ENCODE measurements at places on chromosomes 7 and 10. TPM values are rescaled to one million over a fixed set of nuclear protein-coding genes. Genes with fewer than 3 reads are reported as not detected.

The MMP21 gene
- total RNA-seq = not detected

The AKR1D1 gene
- not detected for total RNA-seq

The PTPRN2 gene
- 0.27 TPM for total RNA-seq

The AGR3 gene
- not detected for total RNA-seq

The CCDC126 gene
- 5.1 TPM for total RNA-seq

The MBLAC1 gene
- total RNA-seq = 3.5 TPM

The LRRTM3 gene
- not detected for total RNA-seq

The INHBA gene
- total RNA-seq = under 0.01 TPM

The NEURL1 gene
- 6.7 TPM for total RNA-seq

The TMEM196 gene
- total RNA-seq = not detected

The FFAR4 gene
- total RNA-seq = not detected

The OGDHL gene
- 0.27 TPM for total RNA-seq

The MMRN2 gene
- total RNA-seq = 0.27 TPM

The IL6 gene
- under 0.01 TPM for total RNA-seq

The DYNC1I1 gene
- total RNA-seq = 0.54 TPM

The TRIM50 gene
- total RNA-seq = not detected

The CTAGE4 gene
- total RNA-seq = not detected

DNA sequence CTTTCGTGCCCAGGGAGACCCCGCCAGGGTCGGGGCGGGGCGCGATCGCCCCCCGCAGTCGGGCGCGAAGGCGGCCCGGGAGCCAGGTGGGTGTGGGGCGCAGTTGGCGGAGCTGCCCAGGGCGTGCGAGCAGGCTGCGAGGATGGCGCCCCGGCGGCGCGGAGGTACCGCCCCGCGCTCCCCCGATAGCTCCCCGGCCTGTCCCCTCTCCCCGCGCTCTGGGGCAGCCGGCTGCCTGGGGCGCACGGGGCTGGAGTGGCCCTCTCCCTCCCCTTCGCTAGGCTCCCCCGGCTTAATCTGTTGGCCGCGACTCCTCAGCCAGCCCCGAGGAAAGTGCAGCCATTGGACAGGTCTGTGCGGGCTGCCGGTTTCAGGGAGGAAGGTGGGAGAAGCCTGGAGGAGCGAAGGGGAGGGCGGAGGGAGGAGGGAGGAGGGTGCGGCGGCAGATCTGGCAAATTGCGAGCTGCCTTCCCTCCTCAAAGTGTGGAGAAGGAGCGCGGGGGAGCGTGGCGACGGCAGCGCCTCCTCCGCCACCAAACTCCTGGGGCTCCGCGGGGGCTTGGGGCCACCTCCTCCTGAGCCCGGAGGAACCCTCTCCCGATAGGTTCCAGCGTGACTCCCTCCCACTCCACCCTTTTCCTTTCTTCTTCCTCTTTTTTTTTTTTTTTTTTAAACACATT lies 361 bp upstream of the PLXDC2 start:
- no peak for DNase-seq

- no peak for DNase-seq
Measured at GRCh38 chr7:12281038-12281437, 69.9 kb downstream of the TMEM106B start.

DNA sequence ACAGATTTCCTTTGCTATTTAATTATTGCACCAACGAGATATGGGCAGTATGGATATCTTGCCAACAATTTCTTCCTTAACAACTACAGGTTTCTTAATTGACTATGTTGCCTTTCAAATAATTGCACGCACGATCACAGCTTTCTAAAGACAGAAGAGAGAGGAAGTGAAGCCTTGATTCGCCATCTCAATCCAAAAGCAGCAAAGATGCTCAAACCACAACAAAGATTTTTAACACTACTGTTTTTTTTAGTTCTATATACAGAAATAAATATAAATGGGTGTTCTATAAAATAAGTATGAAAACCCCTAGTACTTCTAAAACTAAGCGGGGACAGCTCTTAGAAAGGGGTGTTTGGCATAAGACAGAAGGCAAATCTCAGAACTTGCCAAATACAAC lies 251.3 kb downstream of the SFMBT2 start:
- no peak for DNase-seq

- no peak for DNase-seq
Measured at GRCh38 chr7:43021431-43021830, 89.3 kb downstream of the MRPL32 start.

DNA sequence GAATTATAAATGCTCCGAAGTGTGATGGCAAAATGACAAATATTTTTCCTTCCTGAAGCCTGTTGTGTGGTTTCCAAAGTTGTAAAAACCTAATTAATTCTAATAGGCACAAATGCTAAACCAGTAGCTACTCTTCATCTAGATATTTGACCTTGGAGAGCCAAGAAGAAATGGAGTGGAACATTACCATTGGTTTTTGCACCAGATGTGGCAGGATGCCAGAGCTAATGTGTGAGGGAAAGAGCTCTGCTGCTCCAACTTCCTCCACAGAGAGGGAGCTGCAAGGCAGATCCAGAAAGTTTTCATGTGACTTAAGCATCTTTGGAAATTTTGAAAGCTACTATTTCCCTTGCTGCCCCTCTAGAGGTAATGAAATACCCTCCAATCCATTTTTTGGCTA lies 65.1 kb upstream of the HPS1 start:
- DNase-seq = no peak

DNA sequence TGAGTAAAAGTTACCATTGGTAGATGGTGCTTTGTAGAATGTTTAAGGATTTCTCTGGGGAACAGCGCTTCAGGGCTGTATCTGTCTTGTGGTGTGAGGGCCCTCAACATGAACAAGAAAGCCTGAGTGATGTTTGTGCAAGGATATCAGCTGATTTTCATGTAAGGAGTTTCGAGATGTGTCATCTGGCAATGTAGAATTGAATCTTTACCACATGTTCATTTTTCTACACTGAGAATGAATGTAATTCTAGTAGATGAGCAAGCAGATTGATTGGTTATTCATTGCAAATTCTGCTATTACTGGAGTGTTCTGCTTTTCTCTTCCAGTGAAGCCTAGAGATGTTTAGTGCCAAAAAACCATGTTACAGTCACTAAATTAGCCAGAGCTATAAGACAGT lies 87.7 kb downstream of the ST7 start:
- DNase-seq = no peak

DNA sequence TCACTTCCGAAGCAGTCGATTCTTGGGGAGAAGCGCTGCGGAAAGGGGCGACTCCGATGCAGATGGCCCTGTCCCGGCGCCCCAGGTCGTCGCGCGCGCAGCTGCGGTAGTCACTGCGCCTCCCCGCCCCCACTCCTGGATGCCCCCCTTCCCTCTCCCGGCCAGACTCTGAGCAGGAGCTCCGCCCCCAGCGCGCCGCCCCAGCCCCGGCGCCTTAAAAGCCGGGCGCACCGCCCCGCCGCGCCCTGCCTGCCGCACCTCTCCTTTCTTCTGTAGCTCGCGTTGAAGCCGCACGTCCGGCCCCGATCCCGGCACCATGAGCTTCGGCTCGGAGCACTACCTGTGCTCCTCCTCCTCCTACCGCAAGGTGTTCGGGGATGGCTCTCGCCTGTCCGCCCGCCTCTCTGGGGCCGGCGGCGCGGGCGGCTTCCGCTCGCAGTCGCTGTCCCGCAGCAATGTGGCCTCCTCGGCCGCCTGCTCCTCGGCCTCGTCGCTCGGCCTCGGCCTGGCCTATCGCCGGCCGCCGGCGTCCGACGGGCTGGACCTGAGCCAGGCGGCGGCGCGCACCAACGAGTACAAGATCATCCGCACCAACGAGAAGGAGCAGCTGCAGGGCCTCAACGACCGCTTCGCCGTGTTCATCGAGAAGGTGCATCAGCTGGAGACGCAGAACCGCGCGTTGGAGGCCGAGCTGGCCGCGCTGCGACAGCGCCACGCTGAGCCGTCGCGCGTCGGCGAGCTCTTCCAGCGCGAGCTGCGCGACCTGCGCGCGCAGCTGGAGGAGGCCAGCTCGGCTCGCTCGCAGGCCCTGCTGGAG lies at the start of gene INA:
Gene INA, plus strand, starts transcription at position 243 of the 817 bp plus-strand sequence. Its CDS starts 74 bp downstream, at position 317.
- peak; percentile 49 for DNase-seq

GRCh38 chr7:68038621-68039314 lies 1042.1 kb downstream of the TYW1 start:
- no peak for DNase-seq

GRCh38 chr7:2544541-2545188 lies 10.7 kb downstream of the BRAT1 start:
- DNase-seq = no peak

GRCh38 chr10:13784067-13784466 lies 197.3 kb downstream of the PRPF18 start:
- DNase-seq = no peak

DNA sequence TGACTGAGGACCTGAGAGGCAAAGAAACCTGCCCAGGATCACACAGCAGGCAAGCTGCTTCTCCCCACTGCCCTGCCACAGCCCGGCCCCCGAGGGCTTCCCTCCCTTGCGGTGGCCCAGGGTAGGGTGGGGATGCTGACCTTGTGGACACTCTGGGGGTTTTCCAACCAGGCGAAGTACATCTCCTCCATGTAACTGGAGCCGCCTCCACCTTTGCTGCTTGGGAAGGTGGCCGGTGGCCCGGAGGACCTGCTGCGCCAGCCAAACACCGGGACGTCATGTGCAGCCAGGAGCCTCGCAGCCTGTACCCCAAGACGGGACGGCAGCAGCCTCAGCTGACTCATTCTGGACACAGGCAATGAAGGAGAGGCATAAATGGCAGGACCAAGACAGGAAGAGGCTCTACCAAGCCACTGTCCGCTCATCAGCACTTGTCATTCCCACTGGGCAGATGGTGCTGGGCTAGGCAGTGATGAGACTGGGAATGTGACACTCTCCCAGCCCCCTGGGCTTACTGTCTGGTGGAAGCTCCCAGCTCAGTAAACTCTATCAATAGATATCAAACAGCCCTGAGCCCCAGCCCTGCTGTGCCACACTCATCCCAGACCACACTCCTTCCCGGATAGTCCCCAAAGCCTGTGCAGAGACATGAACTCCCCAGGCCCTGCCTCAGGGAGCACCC lies 3.7 kb downstream of the OGDHL start:
- DNase-seq = no peak

DNA sequence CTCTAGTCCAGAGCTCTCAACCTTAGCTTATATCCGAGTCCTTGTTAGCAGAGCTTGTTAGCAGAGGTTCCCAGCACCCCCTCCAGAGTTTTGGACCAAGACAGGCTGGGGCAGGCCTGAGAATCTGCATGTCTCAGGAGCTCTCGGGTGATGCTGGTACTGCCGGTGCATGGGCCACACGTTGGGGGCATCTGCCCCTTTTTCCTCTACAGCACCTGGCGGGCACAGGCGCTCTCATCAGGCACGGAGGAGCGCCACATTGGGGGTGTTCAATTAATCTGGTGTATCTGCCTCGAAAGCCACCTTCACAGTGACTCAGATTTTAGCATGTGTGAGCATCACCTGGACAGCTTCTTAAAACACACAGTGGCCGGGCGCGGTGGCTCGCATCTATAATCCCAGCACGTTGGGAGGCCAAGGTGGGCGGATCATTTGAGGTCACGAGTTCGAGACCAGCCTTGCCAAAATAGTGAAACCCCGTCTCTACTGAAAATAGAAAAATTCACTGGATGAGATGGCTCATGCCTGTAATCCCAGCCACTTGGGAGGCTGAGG lies 117.7 kb downstream of the ELFN1 start:
- no peak for DNase-seq

DNA sequence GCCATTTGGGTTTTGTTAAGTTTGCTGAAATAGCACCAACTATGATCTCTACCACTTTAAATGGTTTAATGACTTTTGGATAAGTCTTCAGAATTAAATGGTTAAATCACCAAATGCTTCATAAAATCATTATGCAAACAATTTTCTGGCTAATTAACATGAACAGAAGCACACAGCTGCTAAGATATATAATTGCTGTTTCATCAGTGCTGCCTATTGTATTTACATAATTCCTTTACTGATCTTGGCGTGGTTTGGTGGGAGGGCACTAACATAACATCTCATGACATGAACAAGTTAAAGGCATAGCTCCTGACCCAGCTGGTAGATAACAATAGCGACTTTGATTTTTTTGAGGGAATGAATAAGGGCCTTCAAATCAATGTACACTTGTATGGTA lies 94.1 kb downstream of the FZD1 start:
- no peak for DNase-seq

DNA sequence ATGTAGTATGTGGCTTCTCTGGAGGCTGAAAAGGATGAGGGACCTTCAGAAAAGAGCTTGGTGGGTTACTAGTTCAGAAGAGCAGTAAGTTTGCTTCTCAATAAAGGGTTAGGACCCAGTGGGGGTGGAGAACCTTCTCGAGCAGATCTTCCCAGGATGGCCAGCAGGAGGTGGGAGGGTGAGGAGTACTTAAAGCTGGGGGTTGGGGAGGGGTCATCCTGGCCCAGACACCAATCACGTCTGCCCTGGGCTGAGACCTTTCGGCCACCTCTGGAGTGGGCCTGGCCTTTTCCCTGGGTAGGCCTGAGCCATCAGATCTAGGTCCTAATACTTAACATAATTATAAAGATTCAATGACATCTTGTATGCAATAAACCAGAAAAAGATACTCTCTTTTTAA lies 149.0 kb upstream of the TCF7L2 start:
- DNase-seq = no peak

GRCh38 chr10:92486637-92487036 lies 87.3 kb downstream of the IDE start:
- DNase-seq = peak; percentile 79

GRCh38 chr7:121739465-121739864 lies 133.5 kb upstream of the PTPRZ1 start:
- DNase-seq = no peak

DNA sequence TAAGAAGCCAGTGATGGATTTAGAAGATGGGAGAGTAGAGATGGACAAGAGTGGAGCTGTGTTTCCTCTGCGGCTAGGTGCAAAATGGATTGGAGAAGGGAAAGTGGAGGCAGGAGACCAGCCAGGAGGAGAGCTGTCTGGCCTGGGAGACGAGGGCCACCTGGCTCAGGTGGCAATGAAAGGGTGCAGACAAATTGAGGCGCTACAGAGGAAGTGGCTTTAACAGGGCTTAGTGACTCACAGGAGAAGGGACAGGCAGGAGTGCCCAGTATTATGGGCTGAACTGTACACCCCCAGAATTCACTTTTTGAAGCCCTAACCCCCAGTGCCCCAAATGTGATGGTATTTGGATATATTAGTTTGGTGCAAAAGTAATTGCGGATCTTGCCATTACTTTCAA lies 65.6 kb upstream of the DUSP5 start:
- DNase-seq = no peak

DNA sequence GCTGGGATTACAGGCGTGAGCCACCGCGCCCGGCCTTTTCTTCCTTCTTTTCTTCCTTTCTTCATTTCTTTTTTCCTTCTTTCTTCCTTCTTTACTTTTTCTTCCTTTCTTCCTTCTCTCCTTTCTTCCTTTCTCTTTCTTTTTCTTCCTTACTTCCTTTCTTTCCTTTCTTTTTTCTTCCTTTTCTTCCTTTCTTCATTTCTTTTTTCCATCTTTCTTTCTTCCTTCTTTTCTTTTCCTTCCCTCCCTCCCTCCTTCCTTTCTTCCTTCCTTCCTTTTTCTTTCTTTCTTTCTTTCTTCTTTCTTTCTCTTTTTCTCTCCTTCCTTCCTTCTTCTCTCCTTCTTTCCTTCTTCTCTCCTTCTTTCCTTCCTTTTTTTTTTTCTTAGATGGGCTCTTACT lies 47.0 kb upstream of the CUX1 start:
- no peak for DNase-seq

GRCh38 chr10:101215397-101216206 lies 13.7 kb downstream of the LBX1 start:
- DNase-seq = no peak
